ENCODE measurements at places on chromosomes 13 and 19.

DNA sequence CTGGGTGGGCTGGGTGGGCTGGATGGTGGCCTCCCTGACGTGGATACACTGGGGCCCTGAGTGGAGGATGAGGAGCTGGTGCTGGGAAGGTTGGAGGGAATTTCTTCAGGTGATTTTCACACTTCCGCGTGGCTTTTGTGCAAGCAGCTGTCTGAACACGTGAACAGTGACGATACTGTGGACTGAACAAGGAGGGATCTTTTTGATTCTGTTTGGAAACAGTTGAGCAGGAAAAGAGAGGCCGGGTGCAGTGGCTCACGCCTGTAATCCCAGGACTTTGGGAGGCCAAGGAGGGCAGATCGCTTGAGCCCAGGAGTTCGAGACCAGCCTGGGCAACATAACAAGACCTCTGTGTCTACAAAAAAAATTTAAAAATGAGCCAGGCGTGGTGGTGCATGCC is 9.1 kb upstream of the GTF2F1 start:
- DNase-seq = no peak
- no peak overlapping the region for H3K27ac ChIP-seq
- H3K4me1 ChIP-seq = no peaks in the 10 kb centered on the region
- no peak overlapping the region for H3K4me3 ChIP-seq

DNA sequence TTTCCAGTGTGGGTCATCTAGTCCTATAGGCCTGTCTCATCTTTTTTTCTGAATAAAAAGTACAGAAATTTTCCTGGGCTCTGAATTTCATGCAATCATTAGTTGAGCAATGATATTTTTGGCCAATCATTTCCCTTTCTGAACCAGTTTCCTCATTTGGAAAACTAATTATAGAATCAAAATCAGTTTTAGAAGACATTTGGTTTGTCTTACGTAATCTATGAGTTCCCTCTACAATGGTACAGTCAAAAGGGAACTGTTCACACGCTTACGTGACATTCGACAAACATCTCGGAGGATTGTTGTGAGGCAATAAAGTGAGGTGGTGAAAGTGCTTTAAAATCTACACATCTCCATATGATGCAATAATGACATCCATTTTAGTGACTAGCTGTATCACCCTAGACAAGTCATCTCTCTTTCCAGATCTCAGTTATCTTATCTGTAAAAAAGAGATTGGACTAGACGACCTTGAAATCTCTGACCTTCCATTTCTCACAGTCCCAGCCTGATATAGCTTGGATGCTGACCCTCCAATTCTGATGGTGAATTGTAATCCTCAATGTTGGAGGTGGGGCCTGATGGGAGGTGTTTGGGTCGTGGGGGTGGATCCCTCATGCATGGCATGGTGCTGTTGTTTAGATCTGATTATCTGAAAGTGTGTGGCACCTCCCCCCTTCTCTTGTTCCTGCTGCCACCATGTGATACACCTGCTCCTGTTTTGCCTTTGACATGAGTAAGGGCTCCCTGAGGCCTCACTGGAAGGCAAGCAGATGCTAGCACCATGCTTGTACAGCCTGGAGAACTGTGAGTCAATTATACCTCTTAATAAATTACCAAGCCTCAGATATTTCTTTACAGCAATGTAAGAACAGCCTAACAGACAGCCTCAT is 26.7 kb downstream of the FLT1 start:
- no peak overlapping the region for H3K4me3 ChIP-seq
- no peak overlapping the region for H3K27ac ChIP-seq
- no peaks in the 10 kb centered on the region for H3K36me3 ChIP-seq
- no peak for DNase-seq
- H3K4me1 ChIP-seq = no peaks in the 10 kb centered on the region

DNA sequence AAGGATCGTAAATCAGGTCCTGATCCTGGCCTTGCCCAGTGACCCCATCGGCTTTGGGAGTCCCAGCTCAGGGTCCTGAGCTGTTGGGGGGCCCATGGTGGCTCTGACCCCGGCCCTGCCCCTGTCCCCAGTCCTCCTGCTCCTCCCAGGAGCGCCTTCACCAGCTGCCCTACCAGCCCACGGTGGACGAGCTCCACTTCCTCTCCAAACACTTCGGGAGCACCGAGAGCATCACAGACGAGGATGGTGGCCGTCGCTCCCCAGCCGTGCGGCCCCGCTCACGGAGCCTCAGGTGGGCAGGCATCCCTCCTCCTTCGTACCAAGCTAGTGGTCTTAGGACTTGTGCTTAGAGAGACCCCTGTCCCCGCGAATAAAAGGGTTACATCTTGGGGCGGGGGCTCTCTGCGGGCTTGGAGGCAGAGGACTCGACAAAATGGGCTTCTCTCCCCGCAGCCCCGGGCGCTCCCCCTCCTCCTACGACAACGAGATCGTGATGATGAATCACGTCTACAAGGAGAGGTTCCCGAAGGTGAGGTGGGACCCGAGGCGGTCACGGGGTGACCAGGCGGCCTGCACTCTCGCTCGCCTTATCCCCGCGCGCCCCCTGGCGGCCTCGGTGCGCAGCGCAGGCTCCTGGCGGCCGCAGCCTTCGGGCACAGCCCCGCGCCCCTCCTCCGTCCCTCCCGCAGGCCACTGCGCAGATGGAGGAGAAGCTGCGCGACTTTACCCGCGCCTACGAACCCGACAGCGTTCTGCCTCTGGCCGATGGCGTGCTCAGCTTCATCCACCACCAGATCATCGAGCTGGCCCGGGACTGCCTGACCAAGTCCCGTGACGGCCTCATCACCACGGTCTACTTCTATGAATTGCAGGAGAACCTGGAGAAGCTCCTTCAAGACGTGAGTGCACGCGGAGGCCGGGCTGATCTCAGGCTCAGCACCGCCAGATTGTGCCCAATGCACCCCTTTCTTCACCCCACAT is 9.1 kb downstream of the MAST1 start:
- H3K27me3 ChIP-seq = no peaks in the 10 kb centered on the region
- peak overlapping the region; percentile 42 for H3K4me3 ChIP-seq
- peak; percentile 43 for DNase-seq
- H3K4me1 ChIP-seq = no peaks in the 10 kb centered on the region
- no peaks in the 10 kb centered on the region for H3K36me3 ChIP-seq

- peaks cover 22% of the 10 kb centered on the region for H3K4me1 ChIP-seq
- DNase-seq = no peak
- peaks cover 9% of the 10 kb centered on the region for H3K36me3 ChIP-seq
- peak overlapping the region; percentile 96 for H3K27ac ChIP-seq
- H3K4me3 ChIP-seq = peak overlapping the region; percentile 2
Measured at GRCh38 chr19:38655148-38655824, 7.8 kb downstream of the ACTN4 start.

- H3K27me3 ChIP-seq = no peaks in the 10 kb centered on the region
- H3K27ac ChIP-seq = no peak overlapping the region
- H3K4me3 ChIP-seq = no peak overlapping the region
- H3K36me3 ChIP-seq = no peaks in the 10 kb centered on the region
- no peaks in the 10 kb centered on the region for H3K4me1 ChIP-seq
- DNase-seq = no peak
Measured at GRCh38 chr13:99431927-99432608, 69.2 kb upstream of the TM9SF2 start.

GRCh38 chr19:14821937-14822336 is 13.0 kb downstream of the OR7A5 start:
- H3K36me3 ChIP-seq = no peaks in the 10 kb centered on the region
- H3K4me1 ChIP-seq = no peaks in the 10 kb centered on the region
- no peak overlapping the region for H3K27ac ChIP-seq
- H3K27me3 ChIP-seq = no peaks in the 10 kb centered on the region
